Stimulated activated CD4-positive, alpha-beta T cell treated with anti-CD3 and anti-CD28 coated beads, TNF-alpha, amount 100 ng/mL, for 24 hours (primary cell): ENCODE measurements at places on chromosomes 6 and 20.

DNA sequence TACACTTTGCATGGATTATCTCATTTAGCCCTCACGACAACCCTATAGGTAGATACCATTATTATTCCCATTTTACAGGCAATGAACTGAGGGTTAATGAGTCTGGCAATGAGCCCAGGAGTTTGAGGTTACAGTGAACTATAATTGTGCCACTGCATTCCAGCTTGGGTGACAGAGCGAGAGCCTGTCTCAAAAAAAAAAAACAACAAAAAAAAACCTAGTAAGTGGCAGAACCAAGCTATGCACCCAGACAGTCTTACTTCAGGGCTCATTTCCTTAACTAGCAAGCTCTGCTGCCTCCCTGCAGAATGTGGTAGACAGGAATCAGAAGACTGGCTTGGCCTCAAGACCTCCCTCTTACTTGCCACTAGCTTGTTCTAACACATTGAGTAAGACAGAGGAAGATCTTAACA lies 71.9 kb upstream of the RREB1 start:
- no peak for DNase-seq

- DNase-seq = no peak
These were observed 96.0 kb upstream of the SNX9 start for GRCh38 chr6:157726892-157727628.

- no peak for DNase-seq
These were observed 33.2 kb downstream of the VEGFA start for GRCh38 chr6:43803055-43803782.

GRCh38 chr6:142307963-142308748 lies 6.3 kb downstream of the ADGRG6 start:
- no peak for DNase-seq

DNA sequence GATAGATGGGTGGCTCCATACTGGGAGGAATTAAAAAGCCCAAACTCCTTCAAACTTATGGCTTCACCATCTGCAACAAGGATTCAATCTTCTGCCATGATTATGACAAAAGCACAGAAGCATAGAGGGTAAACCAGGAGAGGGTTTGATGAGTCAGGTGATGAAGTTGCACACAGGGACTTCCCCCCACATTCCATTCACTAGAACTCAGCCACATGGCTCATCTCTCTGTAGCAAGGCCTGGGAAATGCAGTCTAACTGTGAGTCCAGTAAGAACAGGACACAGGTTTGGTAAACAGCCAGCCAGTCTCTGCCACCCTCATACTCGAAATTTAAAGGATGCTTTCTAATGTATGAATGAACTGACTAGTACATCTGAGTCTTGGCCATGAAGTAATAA lies 142.9 kb downstream of the HIVEP2 start:
- DNase-seq = no peak

DNA sequence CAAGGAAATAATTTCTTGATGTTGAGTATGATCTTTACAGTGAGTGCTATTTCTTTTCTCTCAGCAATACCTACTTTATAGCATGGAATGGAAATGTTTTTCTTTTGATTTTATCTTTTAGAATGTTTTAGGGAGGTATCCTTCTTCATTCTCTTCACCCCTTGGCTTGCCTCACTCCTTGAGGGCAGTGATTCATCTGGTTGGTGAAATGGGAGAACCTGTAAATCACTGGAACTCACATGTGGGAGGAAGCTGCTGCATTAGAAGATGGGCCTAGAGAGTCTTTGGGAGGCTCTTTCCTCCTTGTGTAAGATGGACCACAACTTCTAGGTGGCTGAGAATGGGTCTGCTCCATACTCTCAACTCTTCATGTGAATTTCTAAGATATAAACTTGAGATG lies 244.8 kb upstream of the SYNCRIP start:
- DNase-seq = no peak

- no peak for DNase-seq
These were observed 37.0 kb upstream of the MPC1 start for GRCh38 chr6:166419717-166420116.

DNA sequence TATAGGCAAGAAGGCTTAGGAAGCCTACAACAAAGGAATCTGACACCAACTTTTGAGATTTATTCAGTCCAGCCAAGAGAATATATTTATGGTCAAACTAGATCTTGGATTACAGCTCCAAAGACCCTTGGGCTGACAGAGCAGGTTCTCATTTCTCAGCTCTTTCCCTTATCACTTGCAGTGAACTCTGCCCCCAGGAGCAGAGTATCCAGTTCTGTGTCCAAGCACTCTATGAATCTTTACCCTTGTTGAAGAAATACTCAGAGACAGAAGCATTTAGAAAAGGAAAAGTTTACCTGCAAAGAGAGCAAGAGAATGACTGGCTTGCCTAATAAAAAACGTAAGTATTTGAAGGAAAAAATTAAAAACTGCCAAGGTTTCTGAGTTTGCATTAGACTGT lies 190.5 kb downstream of the SLC16A10 start:
- no peak for DNase-seq

DNA sequence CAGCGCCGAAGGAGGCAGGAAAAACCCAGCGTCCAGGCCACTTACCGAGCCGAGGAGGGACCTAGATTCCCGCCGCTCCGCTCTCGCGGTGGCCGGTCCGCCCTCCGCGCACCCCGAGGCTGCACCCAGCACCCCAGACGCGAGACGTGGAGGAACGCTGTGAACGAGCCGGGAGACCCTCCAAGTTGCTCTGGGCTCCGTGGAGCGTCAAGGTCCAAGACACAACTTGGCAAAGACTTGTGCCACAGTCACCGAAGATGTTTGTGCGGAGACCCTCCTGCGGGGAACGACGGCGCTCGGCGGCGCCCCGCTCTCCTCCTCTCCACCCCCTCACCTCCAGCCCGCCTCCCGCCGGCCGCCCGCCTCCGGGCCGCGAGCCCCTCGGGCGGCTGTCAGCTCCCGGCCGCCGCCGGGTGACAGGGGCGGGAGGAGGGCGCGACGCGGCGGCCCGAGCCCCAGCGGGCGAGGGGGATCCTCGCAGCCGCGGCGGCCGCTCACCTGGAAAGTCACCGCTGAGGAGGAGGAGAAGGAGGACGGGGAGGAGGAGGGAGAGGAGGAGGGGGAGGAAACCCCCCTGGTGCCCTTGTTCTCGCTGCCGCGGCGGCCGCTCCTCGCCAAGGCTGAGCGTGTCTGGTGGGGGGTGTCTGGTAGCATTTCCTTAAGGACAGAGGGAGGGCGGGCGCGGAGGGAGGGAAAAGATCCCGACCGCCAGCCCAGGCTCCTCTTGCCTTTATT lies 637 bp upstream of the HIVEP2 start:
- DNase-seq = no peak

DNA sequence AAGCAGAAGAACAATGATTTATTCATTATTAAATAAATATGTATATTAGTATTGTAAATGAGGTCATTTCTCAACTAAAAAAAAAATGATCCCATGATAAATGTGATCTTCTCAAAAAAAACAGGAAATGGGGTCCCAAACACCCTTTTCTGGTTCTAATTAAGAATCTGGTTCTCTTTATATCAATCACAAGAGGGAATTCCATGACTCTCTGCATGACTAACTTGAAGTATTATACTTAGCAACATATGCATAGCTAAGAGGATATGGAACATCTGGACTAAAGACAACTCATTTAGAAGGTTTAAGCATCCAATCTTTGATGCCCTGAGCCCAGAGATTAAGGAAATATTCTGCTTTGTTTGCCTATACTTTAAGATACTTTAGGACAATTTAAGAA lies 89.7 kb upstream of the EMILIN3 start:
- no peak for DNase-seq

GRCh38 chr6:82836022-82836575 lies 229.5 kb downstream of the UBE3D start:
- no peak for DNase-seq

GRCh38 chr6:38034274-38034914 lies 214.9 kb downstream of the ZFAND3 start:
- no peak for DNase-seq

GRCh38 chr6:39980839-39981580 lies 46.7 kb upstream of the MOCS1 start:
- DNase-seq = no peak

- DNase-seq = no peak
These were observed 132.3 kb downstream of the ISM1 start for GRCh38 chr20:13353261-13353945.

DNA sequence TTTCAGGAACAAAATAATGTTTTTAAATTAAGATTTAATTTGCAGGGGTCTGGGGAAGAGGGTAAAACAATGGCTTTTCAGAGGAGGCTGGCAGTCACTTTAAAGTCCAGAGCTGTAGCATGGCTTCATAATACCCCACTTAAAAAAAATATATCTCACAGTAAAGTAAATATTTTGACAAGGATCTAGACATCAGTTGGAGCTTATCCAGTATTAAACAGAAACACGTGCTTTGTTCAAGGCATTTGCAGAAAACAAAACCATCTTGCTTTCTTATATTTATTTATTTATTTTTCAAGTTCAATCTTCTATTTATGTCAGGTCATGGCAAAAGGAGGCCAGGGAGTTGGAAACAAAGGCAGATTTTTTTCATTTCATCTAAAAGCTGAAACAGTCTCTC lies 53.3 kb upstream of the PRL start:
- no peak for DNase-seq

DNA sequence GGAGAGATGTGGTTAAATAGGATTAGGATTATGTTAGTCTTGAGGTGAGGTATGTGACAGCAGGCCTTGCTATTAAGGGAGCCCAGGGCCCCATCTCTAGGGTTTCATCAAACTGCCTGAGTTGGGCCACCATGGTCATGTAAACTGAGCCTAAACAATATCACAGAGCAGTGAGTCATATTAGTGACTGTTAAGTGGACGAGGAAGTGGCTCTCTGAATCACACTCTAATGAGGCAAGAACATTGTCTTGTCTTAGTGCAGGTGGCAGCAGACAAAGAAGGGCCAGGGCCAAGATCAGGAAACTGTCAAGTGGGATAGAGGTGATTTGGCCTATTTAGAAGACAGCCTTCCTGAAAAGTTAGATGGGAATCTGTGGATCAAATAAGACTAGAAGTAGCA lies 23.1 kb downstream of the ENPP3 start:
- no peak for DNase-seq

DNA sequence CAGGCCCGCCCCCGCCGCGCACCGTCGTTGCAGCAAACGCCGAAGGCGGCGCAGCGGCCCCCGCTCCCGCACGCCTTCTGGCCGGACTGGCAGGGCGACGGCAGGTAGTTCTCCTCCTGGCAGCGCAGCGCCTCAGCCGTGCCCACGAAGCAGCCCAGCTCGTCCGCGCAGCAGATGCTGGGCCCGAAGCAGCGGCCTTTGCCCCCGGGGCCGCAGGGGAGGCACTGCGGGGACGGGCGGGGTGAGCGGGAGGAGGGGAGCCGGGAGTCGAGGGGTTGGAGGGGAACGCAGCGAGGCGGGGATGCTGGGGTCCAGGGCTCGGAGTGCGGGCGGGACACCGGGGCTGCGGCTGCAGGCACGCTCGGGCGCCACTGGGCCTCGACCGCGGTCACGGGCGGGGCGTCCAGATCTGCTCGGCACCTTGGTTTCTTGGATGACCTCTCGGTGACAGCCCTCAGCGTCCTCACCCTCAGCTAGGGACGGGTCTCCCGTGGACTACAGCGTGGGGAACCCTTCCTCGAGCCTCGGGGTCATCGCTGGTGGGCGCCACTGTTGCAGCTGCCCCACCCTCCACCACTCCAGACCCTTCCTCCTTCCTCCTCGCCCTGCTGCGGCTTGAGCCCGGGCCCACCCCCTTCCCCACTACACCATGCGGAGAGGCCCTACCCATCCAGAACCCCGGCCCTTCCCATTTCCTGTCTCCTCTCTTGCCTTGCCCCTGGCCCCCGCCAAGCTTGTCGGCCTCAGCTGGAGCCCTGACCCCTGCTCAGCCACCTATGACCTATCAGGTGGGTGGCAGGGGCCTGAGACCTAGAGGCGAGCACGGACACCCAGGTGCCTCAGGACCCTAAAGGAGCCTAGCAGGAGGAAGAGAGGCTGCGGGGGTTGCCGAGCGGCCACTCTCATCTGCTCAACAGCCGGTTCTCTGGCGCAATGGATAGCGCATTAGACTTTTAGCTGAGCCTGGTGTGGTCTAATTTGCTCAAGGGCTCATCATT lies 1.3 kb downstream of the AVP start:
- DNase-seq = no peak

DNA sequence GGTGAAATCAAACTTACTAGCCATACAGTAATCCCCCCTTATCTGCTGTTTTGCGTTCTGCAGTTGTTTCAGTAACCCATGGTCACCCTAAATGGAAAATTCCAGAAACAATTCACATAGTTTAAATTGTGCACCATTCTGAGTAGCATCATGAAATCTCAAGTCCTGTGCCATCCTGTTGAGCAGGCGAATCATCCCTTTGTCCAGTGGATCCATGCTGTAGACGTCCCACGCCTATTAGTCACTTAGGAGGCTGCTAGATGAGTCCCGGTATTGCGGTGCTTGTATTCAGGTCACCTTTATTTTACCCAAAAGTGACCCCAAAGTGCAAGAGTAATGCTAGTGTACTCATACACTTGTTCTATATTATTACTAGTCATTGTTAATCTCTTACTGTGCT lies 46.4 kb downstream of the HECA start:
- DNase-seq = no peak

- no peak for DNase-seq
These were observed 113.5 kb downstream of the FAXC start for GRCh38 chr6:99236010-99236409.

- no peak for DNase-seq
These were observed 233.6 kb upstream of the ASCC3 start for GRCh38 chr6:101114703-101115102.

GRCh38 chr20:17606001-17606400 lies 36.1 kb downstream of the DSTN start:
- DNase-seq = no peak

DNA sequence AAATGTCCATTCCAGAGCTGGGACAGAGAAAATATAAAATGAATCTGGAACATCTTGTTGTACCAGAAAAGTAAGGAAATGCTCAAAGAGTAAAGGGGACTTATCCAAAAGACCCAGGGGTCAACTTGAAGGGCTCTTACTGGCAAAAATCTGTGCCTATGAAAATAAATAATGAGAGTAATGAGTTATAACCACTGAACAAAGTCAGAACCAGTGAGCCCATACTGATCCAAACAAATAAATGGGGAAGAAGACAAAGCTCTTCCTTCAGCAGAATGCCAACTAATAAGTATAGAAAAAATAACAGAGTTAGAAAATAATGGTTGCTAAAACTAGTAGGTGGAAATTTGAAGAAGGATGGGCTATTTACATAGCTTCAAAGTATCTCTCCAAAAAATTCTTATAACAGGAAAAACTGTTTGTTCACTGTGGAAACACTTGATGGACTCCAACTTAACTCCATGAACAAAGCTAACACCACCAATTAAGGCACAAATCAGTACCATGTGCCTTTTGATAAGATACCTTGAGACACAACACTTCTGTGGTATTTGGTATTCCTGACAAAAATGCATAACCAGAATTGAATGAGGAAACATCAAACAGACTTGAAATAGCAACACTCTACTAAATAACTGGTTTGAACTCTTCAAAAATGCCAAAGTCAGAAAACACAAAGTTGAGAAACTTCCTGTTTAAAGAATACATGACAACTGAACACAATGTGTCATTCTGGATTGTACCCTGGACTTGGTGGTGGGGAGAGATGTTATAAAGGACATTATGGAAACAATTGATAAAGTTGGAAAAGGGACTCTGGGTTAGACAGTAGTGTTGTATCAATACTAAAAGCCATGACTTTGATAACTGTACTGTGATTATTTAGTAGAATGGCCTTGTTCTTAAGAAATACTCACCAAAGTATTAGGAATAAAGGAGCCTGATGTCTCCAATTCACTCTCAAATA lies 197.5 kb downstream of the ISM1 start:
- DNase-seq = no peak
